Natural killer cell treated with Interleukin-12 subunit alpha and Interleukin-12 subunit beta and Interleukin-15 and Interleukin-18, amount 100 ng/mL, for 72 hours (primary cell): ENCODE measurements at places on chromosomes 2 and 18. TPM values are rescaled to one million over a fixed set of nuclear protein-coding genes. Genes with fewer than 3 reads are reported as not detected.

GRCh38 chr2:43057026-43057741 is 169.2 kb downstream of the ZFP36L2 start:
- H3K27ac ChIP-seq = no peak overlapping the region
- no peaks in the 10 kb centered on the region for H3K36me3 ChIP-seq
- H3K4me3 ChIP-seq = no peak overlapping the region
- no peaks in the 10 kb centered on the region for H3K27me3 ChIP-seq
- no peak for DNase-seq

- no peak overlapping the region for H3K4me3 ChIP-seq
- H3K36me3 ChIP-seq = no peaks in the 10 kb centered on the region
- peaks cover 3% of the 10 kb centered on the region for H3K27me3 ChIP-seq
- no peak overlapping the region for H3K27ac ChIP-seq
- DNase-seq = no peak
- no peaks in the 10 kb centered on the region for H3K4me1 ChIP-seq
Observed at GRCh38 chr18:48084858-48085257, 154.4 kb upstream of the SMAD2 start.

MOGAT1 gene
- total RNA-seq = not detected

DNA sequence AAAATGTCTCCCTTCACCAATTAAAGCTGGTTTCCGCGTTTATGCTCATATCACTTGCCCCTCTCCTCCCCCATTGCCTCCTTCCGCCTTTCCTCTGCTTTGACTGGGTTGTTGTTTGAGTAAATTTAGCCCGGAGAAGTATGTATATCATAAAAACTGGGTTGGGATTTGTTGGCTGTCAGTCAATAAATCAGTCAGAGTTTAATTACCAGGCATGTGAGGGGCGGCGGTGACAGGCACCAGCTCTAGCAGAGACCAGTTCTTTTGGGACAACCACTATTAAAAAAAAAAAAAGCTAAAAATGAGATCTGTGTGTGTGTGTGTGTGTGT is 382.4 kb upstream of the SMIM21 start:
- no peaks in the 10 kb centered on the region for H3K36me3 ChIP-seq
- H3K4me3 ChIP-seq = no peak overlapping the region
- no peak overlapping the region for H3K27ac ChIP-seq
- peaks cover 13% of the 10 kb centered on the region for H3K27me3 ChIP-seq
- no peaks in the 10 kb centered on the region for H3K4me1 ChIP-seq
